ENCODE measurements at places on chromosomes 5 and 9.
A peak's percentile ranks its signal among the peaks of the same experiment; 100 is the strongest.

- no peak for DNase-seq
Observed at GRCh38 chr9:100573655-100574260, 4.1 kb upstream of the CAVIN4 start.

DNA sequence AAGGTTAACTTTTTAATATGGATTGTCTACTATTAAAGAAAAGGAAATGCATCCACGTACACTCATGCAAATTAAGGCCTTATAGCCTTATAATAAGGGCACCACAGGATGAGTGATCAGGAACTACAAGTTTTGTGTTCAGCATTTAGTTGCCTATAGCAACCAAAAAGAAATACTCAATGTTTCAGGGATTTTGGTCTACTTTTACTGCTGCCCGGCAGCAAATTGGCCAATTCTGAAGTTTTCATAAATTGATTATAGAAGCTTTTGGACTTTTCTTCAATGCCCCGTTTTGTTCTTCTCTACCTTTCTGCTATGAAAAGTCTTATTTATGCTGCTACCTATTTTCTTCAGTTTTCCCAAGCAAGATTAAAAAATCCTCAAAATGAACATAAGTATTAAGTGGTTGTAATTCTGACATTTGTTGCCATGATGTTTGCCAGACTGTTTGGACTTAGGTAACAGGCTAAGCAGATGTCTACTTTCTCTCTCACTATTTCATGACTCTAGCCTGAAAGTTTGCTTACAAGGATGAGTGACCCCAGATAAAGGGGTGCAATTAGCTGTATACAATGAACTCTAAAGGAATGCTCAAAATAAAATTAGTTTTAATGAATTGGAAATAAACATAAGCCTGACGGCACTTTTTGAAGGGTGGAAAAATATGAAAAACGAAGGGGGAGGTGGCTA lies 391.5 kb upstream of the DAB2 start:
- no peak for DNase-seq

- no peak for DNase-seq
Observed at GRCh38 chr9:123508048-123508447, 152.1 kb downstream of the CRB2 start.

- no peak for DNase-seq
Observed at GRCh38 chr9:123309611-123310010, 41.2 kb upstream of the STRBP start.

GRCh38 chr5:10734037-10734709 lies 26.9 kb downstream of the DAP start:
- no peak for DNase-seq

- no peak for DNase-seq
Observed at GRCh38 chr5:24444414-24444813, 200.4 kb downstream of the CDH10 start.

DNA sequence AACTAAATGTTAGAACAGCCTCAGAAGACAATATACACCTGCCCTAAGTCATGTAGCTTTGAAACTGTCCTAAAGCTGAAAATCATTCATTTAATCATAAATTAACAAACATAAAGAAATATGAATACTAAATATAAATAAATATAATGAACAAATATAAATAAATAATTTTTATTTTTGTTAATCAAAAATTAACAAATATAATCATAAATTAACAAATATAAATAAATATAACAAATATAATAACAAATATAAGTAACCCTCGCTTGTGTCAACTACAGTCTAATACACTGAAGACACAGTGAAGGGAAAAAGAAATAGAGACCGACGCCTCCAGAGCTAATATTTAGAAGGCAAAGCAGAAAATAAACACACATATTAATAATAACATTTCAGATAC lies 527.3 kb downstream of the CYLC2 start:
- no peak for DNase-seq

- DNase-seq, result peak; percentile 44
Observed at GRCh38 chr5:157143127-157143971, 684 bp upstream of the MED7 start.

- no peak for DNase-seq
Observed at GRCh38 chr5:142955628-142956027, 185.5 kb downstream of the ARHGAP26 start.

DNA sequence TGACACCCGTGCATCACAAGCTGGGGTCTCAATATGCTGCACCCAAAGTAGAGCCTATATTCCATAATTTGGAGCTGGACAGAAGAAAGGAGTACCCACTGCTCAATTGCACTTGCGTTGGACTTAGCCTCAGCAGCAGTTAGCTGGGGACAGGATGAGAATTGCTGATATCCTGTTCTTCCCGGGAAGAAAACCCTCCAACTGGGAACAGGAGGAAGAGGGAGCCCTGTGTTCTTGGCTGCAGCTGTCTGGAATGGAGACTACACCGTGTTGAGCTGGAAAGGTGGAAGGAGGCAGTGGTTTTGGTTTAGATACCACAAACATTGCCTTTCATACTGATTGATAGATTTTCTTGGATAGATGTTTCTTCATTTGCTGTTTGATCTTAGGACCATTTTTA lies 24.6 kb downstream of the CNTLN start:
- DNase-seq, result no peak

- no peak for DNase-seq
Observed at GRCh38 chr5:14236757-14237156, 93.6 kb downstream of the TRIO start.

DNA sequence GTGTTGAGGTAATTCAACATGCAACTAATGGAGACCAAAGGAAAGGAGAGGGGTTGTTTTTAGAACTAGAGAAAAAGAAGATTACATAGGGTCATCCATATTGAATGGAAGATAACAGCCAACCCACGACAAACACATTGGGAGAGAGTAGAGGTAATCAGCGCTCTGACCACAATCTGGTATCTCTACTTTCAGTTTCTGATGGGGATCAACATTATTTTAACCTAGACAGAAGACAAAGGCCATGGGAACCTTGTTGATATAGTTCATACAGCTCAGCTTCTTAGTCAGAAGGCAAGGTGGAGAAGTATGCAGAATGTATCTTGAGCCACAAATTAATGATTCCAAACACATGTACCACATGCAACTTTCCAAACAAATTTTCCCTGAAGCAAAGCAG lies 537.1 kb upstream of the ST8SIA4 start:
- DNase-seq, result no peak

- no peak for DNase-seq
Observed at GRCh38 chr5:111063709-111064322, 7.7 kb upstream of the TSLP start.
